Sciatic nerve (tissue), 2 donors: ENCODE measurements at places on chromosomes 1 and 21. TPM values are rescaled to one million over a fixed set of nuclear protein-coding genes. Genes with fewer than 3 reads are reported as not detected.

PLA2G2F gene
- total RNA-seq = not detected

NTMT2 gene
- not detected for total RNA-seq

GUCA2A gene
- total RNA-seq = not detected

PWP2 gene
- 6.4 TPM for total RNA-seq

PAQR6 gene
- 48.9 TPM for total RNA-seq

TMOD4 gene
- total RNA-seq = 0.76 TPM

S100A2 gene
- 3.5 TPM for total RNA-seq

RLF gene
- 23.8 TPM for total RNA-seq

TSPEAR gene
- not detected for total RNA-seq

KRTAP7-1 gene
- not detected for total RNA-seq

TMEM52 gene
- 0.80 TPM for total RNA-seq

GJB5 gene
- 0.36 TPM for total RNA-seq

RAB42 gene
- 5.8 TPM for total RNA-seq

LUZP1 gene
- total RNA-seq = 38.2 TPM

SH3BGRL3 gene
- total RNA-seq = 106 TPM

GFI1 gene
- total RNA-seq = 0.85 TPM

UQCRHL gene
- 1.5 TPM for total RNA-seq

HES5 gene
- 2.1 TPM for total RNA-seq

RUNX1 gene
- total RNA-seq = 109 TPM

F13B gene
- not detected for total RNA-seq

STMN1 gene
- 186 TPM for total RNA-seq

NPL gene
- 32.5 TPM for total RNA-seq

CYP4A11 gene
- 0.36 TPM for total RNA-seq

RHD gene
- total RNA-seq = 0.27 TPM

PRR9 gene
- not detected for total RNA-seq

PUSL1 gene
- 11.3 TPM for total RNA-seq

FAM110D gene
- 11.8 TPM for total RNA-seq

PRAMEF8 gene
- total RNA-seq = not detected

SPATA45 gene
- total RNA-seq = 0.80 TPM

ZNF593OS gene
- not detected for total RNA-seq

PRAMEF25 gene
- total RNA-seq = not detected

LCE3E gene
- not detected for total RNA-seq

KRTAP12-1 gene
- not detected for total RNA-seq

ADGRL2 gene
- 45.2 TPM for total RNA-seq

SPRR2F gene
- total RNA-seq = not detected

CIART gene
- total RNA-seq = 5.7 TPM

LRRC38 gene
- total RNA-seq = not detected

ZMYND12 gene
- total RNA-seq = 1.6 TPM

GNAT2 gene
- not detected for total RNA-seq
